ENCODE measurements at places on chromosomes 4 and X.

GRCh38 chr4:80069108-80069836 is 3.8 kb downstream of the ANTXR2 start:
- DNase-seq: no peak

DNA sequence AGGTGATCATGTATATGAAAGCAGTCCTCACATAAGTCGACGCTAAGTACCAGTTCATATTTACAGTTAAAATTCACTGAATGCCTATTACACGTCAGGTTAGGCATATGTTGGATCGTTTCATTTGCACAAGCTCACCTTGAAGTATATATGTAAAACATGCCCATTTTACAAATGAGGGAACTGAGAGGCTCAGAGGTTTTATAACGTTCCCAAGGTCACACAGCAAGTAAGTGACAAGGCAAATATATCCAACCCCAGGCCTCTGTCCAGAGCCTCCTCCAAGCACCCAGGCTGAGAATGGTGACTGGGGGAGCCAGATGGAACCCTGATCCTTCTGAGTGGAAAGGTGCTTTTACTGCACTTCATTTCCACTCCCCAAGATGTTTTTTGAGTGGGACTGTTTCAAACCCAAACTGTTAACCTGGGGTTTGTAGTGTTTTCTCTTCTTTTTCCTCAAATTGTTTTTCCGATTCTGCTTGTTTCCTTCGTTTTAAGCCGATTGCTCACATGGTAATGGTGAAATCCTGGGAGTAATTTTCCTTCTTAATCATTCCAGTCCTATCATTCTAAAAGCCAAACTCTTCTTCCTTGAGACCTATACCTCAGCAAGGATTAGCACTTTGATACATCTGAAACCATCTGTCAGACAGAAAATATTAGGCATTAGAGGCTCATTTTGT is 791 bp downstream of the SMIM20 start:
- no peak for DNase-seq

GRCh38 chr4:109631532-109632108 is 71.6 kb downstream of the MCUB start:
- no peak for DNase-seq

- no peak for DNase-seq
These were observed 2.7 kb downstream of the ELOVL6 start for GRCh38 chr4:110195561-110196205.

DNA sequence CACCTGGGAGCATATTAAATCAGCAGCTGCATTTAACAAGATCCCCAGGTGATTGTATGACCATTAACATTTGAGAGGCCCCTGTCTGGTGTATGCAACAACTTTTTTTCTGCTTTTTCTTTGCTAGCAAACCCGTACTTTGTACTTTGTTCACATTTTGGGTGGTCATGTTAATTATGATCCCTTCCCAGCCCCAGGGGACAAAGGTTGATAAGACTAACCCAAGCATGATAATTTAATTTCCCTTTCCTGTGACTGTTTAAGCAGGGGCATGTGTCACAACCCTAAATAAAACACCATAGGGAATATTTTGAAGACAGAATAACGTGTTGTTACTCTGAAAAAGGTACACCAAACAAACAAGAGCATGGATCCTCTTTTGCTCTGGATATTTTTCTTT is 332.0 kb downstream of the PCDH18 start:
- no peak for DNase-seq

DNA sequence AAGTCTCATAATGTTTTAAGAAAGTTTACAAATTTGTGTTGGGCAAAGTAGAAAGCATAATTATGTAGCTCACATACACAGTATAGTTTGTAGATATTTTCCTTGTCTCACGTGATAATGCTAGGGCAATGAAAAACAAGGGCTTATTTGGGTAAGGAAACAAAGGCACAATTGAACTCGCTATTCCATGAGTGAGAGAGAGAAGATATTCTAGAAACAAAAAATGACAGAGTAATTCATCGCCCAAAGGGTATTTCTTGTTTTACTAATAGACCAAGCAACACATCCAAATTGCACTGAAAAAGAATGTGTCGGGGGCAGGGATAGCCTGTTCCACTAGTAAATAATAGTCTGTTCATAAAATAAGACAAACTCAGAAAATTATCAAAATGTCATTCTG is 3.6 kb upstream of the ASB11 start:
- DNase-seq: no peak

- DNase-seq: no peak
These were observed 246.8 kb downstream of the QDPR start for GRCh38 chr4:17265139-17265538.

DNA sequence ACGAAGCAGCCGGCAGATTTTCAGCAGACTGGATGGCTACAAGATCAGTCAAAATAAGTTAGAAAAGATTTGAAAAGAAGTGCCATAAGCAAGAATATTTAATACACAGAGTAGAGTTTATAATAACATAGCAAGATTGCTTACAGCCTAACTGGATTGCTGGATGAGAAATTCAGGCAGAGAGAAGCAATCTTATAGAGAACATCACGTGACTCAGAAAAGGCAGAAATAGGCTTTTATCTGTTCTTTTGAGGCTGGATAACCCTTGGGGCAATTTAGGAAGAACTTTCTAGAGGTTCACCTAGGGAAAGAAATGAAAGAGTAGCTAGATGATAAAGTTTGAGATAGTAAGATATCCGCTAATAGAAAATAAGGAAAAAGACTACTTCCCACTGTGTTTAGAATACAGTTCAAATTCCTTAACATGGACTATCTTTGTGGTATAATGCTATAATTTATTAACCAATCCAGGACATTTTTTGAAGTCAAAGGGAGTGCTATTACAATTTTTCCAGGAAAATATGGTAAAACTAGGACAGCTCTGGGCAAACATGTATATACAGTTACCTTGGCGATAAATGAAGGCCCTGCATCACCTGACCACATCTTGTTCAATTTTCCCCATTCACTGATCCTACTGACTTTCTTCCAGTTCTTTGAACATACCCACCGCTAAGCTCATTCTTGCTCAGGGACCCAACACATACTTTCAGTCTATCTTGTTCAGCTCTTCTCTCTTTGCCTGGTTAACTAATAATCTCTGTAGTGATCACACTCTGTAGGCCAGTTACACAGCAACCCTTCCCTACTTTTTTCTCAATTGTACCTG is 12.7 kb upstream of the SPCS3 start:
- DNase-seq: no peak

DNA sequence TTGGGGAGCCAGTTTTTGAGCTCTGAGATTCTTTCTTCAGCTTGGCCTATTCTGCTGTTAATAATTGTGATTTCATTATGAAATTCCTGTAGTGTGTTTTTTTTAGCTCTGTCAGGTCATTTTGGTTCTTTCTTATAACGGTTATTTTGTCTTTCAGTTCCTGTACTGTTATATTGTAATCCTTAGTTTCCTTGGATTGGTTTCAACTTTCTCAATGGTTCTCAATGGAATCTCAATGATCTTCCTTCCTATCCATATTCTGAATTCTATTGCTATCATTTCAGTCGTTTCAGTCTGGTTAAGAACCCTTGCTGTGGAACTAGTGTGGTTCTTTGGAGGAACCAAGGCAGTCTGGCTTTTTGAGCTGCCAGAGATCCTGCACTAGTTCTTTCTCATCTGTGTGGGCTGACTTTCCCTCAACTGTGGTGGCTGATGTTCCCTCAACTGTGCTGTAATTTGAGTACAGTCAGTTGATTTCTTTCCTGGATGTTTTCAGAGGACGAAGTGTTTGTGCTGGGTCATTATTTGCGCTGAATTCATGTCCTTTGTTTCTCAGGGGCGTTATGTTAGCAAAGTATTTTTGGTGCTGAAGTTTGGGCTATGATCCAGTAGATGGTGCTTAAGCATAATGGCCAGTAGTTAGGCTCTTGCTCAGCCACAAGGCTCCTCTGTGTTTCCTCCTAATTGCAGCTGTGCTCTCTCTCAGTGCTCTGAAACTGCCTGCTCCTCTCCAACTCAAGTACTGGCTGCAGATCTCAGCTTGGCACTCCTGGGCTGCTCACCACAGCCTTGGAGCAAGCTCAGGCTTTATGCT is 27.5 kb downstream of the ENPEP start:
- DNase-seq: no peak

- DNase-seq: no peak
These were observed 34.5 kb upstream of the PGRMC1 start for GRCh38 chrX:119201570-119201969.

GRCh38 chr4:56388306-56388705 is 1.0 kb upstream of the AASDH start:
- no peak for DNase-seq

- no peak for DNase-seq
These were observed 97.9 kb upstream of the DDIT4L start for GRCh38 chr4:100288161-100288560.

DNA sequence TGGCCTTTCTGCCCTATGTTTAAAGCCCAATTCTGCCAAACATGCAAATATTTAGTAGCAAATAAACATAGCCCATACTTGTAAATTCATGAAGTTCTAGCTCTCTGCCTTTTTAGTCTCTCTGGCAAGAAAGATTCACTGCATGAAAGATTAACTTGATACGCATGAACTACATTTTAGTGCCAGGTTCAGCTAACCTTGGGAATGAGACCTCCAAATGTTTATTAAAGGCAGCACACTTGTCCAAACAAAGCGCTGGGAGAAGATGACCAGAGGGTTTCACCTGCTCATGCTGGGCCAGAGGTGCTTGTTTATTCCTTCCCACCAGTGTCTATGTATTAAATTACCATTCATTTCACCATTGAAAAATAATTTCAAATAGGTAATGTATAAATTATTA is 44.5 kb upstream of the IL1RAPL1 start:
- DNase-seq: no peak

- no peak for DNase-seq
These were observed 115.0 kb upstream of the NALF2 start for GRCh38 chrX:69389101-69389501.

DNA sequence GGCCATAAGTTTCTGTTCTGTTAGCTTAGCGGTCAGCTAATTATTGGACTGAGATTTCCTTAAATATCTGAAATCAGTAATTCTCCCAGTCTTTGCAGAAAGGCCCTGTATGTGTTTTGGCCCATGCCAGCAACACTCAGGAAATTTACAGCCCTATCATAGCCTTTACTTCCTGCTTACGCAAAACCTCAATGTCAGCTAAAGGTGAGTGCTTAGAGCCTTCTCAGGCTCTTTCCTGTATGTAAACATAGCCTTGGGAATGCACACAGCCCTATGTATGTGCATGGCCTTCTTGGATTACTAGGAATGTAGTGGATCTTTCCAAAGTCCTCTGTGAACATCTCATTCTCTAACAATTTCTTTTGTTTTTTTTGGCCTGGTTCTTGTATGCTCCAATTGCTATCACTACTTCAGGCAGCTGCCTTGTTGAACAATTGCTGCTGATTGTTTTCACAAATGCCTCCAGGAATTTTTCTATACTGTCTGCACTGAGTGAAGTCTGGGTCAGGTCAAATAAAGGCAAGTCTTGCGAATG is 200.0 kb downstream of the PPP1R2C start:
- DNase-seq: no peak

DNA sequence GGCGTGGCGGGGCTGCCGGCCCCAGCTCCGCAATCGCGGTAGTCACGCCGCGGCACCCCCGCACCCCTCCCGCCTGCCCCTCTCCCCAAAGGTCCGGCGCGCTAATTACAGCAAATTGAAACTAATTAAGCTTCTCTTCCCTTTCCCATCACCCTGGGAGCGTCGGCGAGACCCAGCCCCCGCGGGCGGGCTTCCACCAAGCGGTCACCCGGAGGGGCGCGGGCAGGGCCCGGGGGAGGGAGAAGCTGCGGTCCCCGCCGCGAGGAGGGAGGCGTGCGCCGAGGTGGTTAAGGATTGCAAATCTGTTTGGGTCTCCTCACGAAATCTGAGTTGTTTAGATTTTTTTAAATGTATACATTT is 13.1 kb downstream of the ARX start:
- no peak for DNase-seq

- DNase-seq: no peak
These were observed 387.7 kb downstream of the FAT4 start for GRCh38 chr4:125702406-125702805.

GRCh38 chr4:156685308-156685707 is 286.3 kb downstream of the PDGFC start:
- DNase-seq: no peak

GRCh38 chr4:5044341-5044740 is 6.9 kb upstream of the STK32B start:
- no peak for DNase-seq

DNA sequence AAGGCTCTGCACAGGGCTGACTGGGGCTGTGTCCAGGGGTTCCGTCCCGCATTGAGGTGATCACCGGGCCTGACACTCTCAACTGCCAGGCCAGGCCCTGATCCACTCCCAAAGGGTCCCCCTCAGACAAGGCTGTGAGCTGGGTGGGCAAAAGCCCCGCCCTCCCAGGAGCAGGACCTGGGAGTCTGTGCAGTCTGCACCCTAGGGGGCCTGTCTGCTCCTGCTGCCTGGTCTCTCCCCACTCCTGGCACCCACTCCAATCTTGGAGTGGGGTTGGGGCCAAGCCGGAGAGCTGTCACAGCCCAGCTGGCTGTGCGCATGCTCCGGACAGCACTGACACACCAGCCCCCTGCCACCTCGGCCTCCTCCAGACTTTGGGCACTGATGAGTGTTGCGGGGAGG is 9.4 kb upstream of the SPP1 start:
- no peak for DNase-seq

GRCh38 chr4:36990128-36990872 is 254.2 kb upstream of the NWD2 start:
- no peak for DNase-seq

DNA sequence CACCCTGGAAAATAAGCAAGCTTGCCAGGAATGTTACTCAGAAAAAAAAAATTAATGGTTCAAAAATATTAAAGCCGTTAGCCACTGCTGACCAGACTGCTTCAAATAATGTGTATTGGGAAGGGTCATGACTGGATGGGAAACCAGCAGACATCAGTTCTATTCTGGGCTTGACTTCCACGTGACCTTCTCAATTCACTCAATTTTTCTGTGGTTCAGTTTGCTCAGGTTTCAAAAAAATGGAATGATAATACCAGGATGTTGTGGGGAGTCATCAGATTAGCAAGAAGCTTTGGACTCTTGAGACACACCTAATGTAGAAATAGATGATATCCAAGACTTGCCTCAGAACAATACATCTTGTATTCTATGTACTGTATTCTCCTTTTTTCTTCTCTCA is 541.9 kb upstream of the BOD1L1 start:
- DNase-seq: no peak

DNA sequence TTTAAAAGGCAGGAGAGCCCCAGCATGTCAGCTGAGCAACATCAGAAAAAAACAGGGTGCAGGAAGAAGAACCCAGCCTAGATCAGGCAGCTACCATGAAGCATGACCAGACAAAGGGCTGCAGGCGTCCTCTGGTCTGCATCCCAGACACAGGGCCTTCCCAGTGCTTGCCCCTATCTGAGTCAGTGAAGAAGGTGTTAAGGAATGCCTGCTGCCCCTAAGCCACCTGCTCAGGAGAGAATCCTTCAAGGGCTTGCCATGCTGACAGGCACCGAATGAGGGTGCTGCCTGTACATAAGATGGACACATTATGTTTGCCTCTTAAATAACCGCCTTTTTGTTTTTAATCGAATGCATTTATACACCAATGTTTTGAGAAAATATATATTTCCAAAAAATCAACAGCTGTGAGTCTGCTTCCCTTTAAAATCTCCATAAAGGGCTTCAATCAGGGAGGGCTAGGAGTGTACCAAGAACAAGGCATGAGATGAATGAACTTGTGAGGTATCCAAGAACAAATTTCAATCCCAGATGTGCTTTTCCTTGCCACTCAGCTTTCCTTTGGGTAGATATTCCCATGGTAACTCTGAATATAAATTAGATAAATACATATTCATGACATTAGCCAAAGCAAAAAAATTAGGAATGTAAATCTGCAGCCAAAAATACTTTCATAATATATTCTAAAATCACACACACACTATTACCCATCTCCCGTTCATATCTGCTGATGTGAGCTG is 85.1 kb downstream of the SLC9A7 start:
- DNase-seq: no peak

Data from activated CD8-positive, alpha-beta memory T cell treated with anti-CD3 and anti-CD28 coated beads, Interleukin-2, amount 50 U/mL, for 4 hours (primary cell).